ENCODE measurements at places on chromosomes 2 and 18.

DNA sequence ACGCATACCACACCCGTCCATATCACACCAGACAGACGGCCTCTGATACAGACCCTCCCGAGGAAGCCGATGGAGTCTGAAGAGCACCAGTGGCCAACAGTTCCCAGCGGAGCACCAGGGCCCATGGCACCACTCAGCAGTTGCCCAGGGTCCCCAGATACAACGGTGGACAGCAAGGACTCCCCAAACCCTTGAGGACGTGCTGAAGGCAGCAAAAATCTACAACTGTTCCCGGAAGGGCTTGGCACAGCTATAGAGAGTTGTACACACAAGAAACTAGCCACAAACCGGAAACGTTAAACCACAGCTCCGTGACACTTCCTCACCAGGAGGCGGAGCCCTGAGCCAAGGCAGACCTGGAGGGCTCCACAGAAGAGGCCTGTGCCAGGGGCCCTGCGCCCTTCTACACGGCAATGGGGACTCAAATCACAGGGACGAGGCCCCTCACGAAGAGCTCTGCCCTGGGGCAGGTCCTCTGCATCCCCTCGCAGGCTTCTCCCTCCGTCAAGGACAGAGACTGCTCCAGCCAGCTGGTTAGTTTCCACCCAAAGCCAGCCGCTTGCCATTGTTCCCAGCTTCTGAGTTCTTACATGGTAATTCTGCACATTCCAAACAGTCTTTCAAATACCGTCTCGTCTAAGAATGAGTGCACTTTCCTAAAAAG, 133.4 kb downstream of the HDAC4 start:
- H3K27me3 ChIP-seq: no peaks in the 10 kb centered on the region
- H3K4me3 ChIP-seq: peak overlapping the region; percentile 32
- no peaks in the 10 kb centered on the region for H3K36me3 ChIP-seq
- H3K4me1 ChIP-seq: peaks cover 75% of the 10 kb centered on the region
- H3K27ac ChIP-seq: peak overlapping the region; percentile 80
- DNase-seq: no peak

GRCh38 chr2:46275995-46276394, 21.2 kb upstream of the EPAS1 start:
- H3K4me1 ChIP-seq: peaks cover 59% of the 10 kb centered on the region
- H3K36me3 ChIP-seq: no peaks in the 10 kb centered on the region
- no peaks in the 10 kb centered on the region for H3K27me3 ChIP-seq
- H3K27ac ChIP-seq: peak overlapping the region; percentile 76

GRCh38 chr18:26941584-26941983, 76.1 kb upstream of the AQP4 start:
- no peaks in the 10 kb centered on the region for H3K36me3 ChIP-seq
- DNase-seq: no peak
- H3K27me3 ChIP-seq: no peaks in the 10 kb centered on the region
- H3K4me1 ChIP-seq: peaks cover 15% of the 10 kb centered on the region
- no peak overlapping the region for H3K4me3 ChIP-seq

GRCh38 chr2:180231015-180231414, 223.9 kb upstream of the CWC22 start:
- DNase-seq: no peak
- H3K27me3 ChIP-seq: no peaks in the 10 kb centered on the region
- H3K27ac ChIP-seq: no peak overlapping the region
- H3K4me1 ChIP-seq: no peaks in the 10 kb centered on the region
- no peak overlapping the region for H3K4me3 ChIP-seq
- H3K36me3 ChIP-seq: no peaks in the 10 kb centered on the region

DNA sequence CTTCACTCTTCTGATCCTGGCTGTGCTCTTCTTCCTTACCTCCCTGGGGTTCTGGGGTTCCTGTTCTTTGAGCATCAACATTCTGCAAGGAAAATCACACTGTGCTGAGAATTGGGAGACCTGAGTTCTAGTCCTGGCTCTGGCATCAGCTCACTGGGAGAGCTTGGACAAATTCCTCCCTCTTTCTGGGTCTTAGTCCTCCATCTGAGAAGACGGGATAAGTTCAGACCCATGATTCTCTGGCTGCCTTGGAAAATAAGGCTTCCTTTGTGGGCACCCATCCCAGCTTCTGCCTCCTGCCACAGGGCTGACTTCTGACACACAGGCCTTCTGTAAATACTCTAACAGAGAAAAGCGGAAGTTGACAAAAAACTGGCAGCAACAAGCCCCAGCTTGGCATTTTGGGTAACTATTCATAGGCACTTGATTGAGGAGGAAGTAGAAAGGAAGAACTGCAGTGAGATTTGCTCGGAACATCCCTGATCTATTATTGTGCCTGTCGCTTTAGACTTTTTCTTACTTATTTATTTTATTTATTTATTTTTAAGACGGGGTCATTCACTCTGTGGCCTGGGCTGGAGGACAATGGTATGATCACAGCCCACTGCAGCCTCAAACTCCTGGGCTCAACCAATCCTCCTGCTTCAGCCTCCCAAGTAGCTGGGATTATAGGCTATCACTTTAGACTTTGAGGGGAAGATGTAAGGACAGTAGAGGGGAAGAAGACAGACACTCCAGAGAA, 7.9 kb downstream of the PCBP1 start:
- H3K27ac ChIP-seq: peak overlapping the region; percentile 81
- peak; percentile 32 for DNase-seq
- no peaks in the 10 kb centered on the region for H3K27me3 ChIP-seq
- peaks cover 6% of the 10 kb centered on the region for H3K36me3 ChIP-seq
- no peak overlapping the region for H3K4me3 ChIP-seq

DNA sequence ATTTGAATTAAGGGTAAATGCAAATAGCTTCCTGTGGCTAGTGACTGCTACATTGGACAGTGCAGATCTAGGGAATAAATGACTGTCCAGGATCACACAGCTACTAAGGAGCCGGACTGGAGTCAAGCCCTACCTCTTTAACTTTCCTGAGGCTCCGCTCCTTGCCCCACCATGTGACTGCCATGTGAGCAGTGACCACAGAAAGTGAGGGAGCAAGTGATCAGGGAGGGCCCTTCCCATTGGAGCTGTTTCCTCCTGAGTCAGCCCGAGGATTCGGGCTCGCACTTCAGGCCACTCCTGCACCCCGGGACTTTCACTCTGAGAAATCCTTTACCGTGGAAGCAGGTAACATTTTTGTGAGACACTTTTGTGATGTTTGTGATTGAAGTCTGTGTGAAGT, 198.0 kb downstream of the ANKRD30B start:
- no peaks in the 10 kb centered on the region for H3K36me3 ChIP-seq
- H3K4me3 ChIP-seq: no peak overlapping the region
- H3K27me3 ChIP-seq: peaks cover 30% of the 10 kb centered on the region
- no peak for DNase-seq
- H3K27ac ChIP-seq: no peak overlapping the region

- no peaks in the 10 kb centered on the region for H3K27me3 ChIP-seq
- no peak for DNase-seq
- H3K27ac ChIP-seq: no peak overlapping the region
Measured at GRCh38 chr2:169066897-169067296, 2.5 kb upstream of the DHRS9 start.

DNA sequence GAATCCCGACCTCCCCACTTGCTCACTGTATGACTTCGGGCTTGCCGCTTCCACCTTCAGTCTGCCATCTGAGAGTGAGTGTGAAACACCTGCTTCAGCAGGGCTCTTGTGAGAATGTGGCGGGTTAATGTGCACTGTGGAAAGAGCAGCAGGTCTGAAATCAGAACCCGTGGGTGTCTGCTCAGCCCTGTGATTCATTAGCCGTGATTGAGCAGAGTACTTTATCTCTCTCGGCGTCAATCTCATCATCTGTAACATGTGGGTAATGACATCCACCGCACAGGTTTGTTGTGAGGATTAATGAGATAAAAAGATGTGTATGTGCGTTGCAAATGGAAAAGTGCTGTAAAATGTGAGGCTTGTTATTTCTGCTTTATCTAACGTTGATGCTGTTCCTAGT, 128.6 kb downstream of the LRATD1 start:
- no peaks in the 10 kb centered on the region for H3K36me3 ChIP-seq
- no peak overlapping the region for H3K4me3 ChIP-seq
- H3K27ac ChIP-seq: no peak overlapping the region

- no peaks in the 10 kb centered on the region for H3K36me3 ChIP-seq
- no peak overlapping the region for H3K27ac ChIP-seq
- no peaks in the 10 kb centered on the region for H3K27me3 ChIP-seq
- no peak for DNase-seq
- H3K4me3 ChIP-seq: no peak overlapping the region
Measured at GRCh38 chr2:143000599-143000998, 123.1 kb downstream of the KYNU start.

GRCh38 chr18:80006724-80007123, 18.4 kb upstream of the TXNL4A start:
- H3K4me1 ChIP-seq: peaks cover 13% of the 10 kb centered on the region
- no peak overlapping the region for H3K27ac ChIP-seq
- H3K4me3 ChIP-seq: no peak overlapping the region
- no peaks in the 10 kb centered on the region for H3K36me3 ChIP-seq

- H3K27ac ChIP-seq: no peak overlapping the region
- H3K27me3 ChIP-seq: peaks cover 15% of the 10 kb centered on the region
- no peaks in the 10 kb centered on the region for H3K36me3 ChIP-seq
- no peak overlapping the region for H3K4me3 ChIP-seq
Measured at GRCh38 chr2:175676813-175677212, 325.3 kb downstream of the LNPK start.

- H3K36me3 ChIP-seq: no peaks in the 10 kb centered on the region
- no peak for DNase-seq
- no peaks in the 10 kb centered on the region for H3K27me3 ChIP-seq
Measured at GRCh38 chr2:15802657-15803542, 137.4 kb upstream of the MYCN start.

- no peaks in the 10 kb centered on the region for H3K4me1 ChIP-seq
- H3K27me3 ChIP-seq: no peaks in the 10 kb centered on the region
- DNase-seq: no peak
- no peak overlapping the region for H3K27ac ChIP-seq
- H3K4me3 ChIP-seq: no peak overlapping the region
Measured at GRCh38 chr18:57863706-57864105, 60.6 kb upstream of the ATP8B1 start.

DNA sequence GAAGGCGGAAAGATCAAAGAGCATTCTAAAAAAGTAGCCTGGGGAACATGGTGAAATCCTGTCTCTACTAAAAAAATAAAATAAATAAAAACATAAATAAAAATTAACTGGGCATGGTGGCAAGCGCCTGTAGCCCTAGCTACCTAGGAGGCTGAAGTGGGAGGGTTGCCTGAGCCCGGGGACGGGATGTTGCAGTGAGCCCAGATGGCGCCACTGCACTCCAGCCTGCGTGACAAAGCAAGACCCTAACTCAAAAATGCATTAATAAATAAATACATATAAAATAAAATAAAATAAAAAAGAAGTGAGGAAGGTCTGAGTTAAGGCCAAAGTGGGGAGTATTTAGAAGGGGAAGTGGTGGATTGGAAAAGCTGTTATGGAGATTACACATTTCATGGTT, 1.3 kb upstream of the PSMD14 start:
- H3K27ac ChIP-seq: no peak overlapping the region
- no peaks in the 10 kb centered on the region for H3K27me3 ChIP-seq
- H3K4me1 ChIP-seq: peaks cover 26% of the 10 kb centered on the region
- no peaks in the 10 kb centered on the region for H3K36me3 ChIP-seq
- H3K4me3 ChIP-seq: no peak overlapping the region

- H3K27ac ChIP-seq: peak overlapping the region; percentile 17
- H3K27me3 ChIP-seq: no peaks in the 10 kb centered on the region
- H3K36me3 ChIP-seq: no peaks in the 10 kb centered on the region
- peaks cover 58% of the 10 kb centered on the region for H3K4me1 ChIP-seq
Measured at GRCh38 chr2:99621106-99621505, 131.3 kb upstream of the REV1 start.

- peaks cover 38% of the 10 kb centered on the region for H3K27me3 ChIP-seq
- H3K4me1 ChIP-seq: peaks cover 28% of the 10 kb centered on the region
Measured at GRCh38 chr2:234491281-234491680, 5.6 kb downstream of the ARL4C start.
